Left ventricle myocardium inferior (tissue), 1 donor: ENCODE measurements at places on chromosomes 11 and 22. TPM values are rescaled to one million over a fixed set of nuclear protein-coding genes. Genes with fewer than 3 reads are reported as not detected.

The C11orf65 gene
- 0.36 TPM for total RNA-seq

The USH1C gene
- not detected for total RNA-seq

DNA sequence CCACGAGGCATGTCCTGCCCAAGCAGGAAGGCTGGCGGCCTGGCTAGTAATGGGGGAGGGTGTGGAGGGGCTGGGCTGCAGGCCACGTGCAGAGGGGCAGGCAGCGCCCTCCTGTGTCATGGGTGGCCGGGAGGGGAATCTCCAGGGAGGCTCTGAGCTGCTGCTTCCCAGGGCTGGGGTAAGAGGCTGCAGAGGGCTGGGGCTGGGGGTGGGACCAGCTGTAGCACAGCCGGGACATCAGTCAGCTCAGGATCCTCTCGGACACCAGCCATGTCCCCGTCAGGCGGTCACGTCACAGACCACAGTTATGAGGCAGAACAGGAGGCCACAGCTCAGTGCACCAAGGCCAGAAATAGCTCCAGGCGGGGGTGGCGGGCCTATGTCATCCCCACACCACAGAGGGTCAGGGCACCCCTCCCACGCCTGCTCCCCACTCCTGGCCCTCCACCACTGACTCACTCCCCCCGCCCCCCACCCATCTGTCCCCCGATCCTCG lies 21.1 kb downstream of the RTN4R start:
- DNase-seq: no peak

The NXF1 gene
- 43.2 TPM for total RNA-seq

DNA sequence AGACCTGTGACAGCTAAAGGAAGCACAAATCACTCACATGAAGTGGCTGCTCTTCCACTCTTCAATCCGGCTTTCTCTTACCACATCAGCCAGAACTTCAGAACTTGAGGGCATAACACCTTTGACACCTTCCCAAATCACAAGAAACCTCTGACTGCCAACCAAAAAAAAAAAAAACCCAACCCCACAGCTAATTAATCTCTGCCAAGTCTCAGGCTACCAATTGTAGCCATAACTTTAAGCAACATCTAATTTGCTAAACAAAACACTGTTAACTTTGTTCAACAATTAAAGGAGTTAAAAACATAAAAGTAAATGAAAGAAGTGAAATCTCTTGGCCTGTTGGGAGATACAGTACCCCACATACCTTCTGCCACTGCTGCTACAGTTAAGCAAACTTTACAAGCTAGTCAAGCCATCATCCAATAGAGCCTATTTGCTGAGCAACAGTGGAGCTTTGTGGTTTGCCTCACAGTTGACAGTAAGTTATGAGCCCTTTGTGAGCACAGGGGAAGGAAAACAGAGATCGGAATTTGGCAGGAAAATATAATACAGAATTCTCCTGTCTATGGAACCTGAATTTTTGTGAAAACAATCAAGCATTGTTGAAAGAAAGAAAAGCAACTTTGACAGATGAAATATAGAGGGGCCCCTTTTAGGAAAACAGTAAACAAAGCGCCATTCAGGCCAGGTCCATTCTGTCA lies at the start of gene SOX6:
SOX6 (minus strand) TSS at position 490 of the 704 bp plus-strand sequence. CDS start 15,298 bp downstream, outside the sequence.
- no peak for DNase-seq
